ENCODE measurements at places on chromosomes 6 and 20. TPM values are rescaled to one million over a fixed set of nuclear protein-coding genes. Genes with fewer than 3 reads are reported as not detected.

GID8 gene
- 29.7 TPM for total RNA-seq

ZNF311 gene
- total RNA-seq = 1.9 TPM

DPPA5 gene
- total RNA-seq = not detected

TNFRSF21 gene
- total RNA-seq = 17.9 TPM

PROKR2 gene
- total RNA-seq = not detected

CDH4 gene
- 0.18 TPM for total RNA-seq

CALHM4 gene
- not detected for total RNA-seq

GCLC gene
- total RNA-seq = 32.9 TPM

TMEM151B gene
- total RNA-seq = not detected

MAP7 gene
- 3.8 TPM for total RNA-seq

CTCFL gene
- not detected for total RNA-seq

SPTLC3 gene
- total RNA-seq = 2.8 TPM

CDH26 gene
- total RNA-seq = 0.14 TPM

DEFB132 gene
- total RNA-seq = not detected

CPNE1 gene
- total RNA-seq = 199 TPM

WFDC5 gene
- not detected for total RNA-seq

AAR2 gene
- 19.3 TPM for total RNA-seq

RNF217 gene
- total RNA-seq = 16.8 TPM

PGC gene
- total RNA-seq = not detected

Measured in smooth muscle cell of bladder (primary cell).